ENCODE measurements at places on chromosomes 13 and 19.

GRCh38 chr19:54684527-54684926 lies 21.7 kb downstream of the LILRB4 start:
- DNase-seq = no peak

DNA sequence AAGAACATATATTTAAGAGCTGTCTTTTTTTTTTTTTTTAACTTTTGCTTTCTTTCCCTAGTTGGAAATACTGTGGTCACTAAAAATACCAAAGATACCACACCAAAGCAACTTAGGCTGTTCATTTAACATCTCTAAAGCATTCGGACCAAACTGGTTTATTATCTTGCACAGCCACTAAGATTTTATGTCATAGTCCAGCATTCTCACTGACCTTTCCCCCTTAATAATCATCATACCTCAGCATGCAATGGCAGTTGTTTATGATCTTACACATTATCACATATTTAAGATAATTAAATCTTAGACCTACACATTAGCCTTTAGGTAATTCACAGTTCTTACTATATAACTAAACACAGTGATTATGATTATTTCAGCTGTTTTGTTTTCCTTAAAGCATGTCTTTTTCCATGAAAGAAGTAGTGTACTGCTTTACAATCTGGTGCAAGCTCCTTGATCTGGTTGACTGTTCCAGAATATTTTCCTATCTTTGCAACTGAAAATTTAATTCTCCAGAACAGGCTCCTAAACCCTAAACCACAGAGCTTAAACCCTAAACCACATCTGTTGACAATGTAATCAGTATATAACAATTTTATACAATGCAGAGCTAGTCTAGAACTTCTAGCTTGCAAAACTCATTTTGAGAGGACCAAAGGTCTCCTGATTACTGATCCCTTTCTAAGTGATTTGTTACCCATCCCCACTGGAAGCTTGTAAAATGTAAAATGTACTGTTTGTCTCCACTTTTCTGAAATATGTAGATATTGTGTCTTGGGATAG lies 74.2 kb downstream of the CDK8 start:
- no peak for DNase-seq

DNA sequence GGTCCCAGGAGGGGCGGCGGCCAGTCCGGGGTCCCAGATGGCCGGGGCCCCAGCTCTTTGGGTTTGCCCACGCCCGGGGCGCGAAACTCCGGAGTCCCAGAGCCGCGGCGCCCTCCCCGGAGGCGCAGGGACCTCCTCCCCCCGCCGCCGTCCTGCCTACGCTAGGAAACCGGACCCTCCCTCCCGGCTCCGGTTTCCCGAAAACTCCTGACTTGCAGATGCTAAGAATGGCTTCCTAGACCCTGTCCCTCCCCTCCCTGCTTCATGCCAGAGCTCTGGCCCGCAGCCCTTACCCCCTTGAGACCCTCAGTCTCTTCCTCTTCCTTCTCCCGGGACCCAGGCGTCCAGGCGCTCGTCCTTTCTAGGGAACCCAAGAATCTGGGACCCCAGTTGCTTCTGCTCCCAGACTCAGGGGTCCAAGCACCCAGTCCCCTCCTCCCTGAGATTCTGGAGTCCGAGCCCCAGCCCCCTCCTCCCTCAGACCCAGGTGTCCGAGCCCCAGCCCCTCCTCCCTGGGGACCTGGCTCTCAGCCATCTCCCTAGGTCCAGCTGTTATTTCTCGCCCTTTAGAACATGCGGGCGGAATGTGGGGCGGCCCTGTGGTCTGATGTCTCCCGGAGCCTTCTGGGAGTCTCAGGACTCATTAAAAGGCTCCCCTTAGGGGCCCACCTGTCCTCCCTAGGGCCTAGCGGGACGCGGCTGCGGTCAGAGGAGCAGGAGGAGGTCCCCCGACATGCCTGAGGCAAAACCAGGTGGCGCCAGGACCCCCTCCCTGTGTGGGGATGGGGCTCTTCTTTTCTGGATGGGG lies at the start of gene MYBPC2:
MYBPC2 (plus strand) TSS at position 672 of the 808 bp plus-strand sequence; CDS start at position 734, 62 bp downstream.
- DNase-seq = no peak

DNA sequence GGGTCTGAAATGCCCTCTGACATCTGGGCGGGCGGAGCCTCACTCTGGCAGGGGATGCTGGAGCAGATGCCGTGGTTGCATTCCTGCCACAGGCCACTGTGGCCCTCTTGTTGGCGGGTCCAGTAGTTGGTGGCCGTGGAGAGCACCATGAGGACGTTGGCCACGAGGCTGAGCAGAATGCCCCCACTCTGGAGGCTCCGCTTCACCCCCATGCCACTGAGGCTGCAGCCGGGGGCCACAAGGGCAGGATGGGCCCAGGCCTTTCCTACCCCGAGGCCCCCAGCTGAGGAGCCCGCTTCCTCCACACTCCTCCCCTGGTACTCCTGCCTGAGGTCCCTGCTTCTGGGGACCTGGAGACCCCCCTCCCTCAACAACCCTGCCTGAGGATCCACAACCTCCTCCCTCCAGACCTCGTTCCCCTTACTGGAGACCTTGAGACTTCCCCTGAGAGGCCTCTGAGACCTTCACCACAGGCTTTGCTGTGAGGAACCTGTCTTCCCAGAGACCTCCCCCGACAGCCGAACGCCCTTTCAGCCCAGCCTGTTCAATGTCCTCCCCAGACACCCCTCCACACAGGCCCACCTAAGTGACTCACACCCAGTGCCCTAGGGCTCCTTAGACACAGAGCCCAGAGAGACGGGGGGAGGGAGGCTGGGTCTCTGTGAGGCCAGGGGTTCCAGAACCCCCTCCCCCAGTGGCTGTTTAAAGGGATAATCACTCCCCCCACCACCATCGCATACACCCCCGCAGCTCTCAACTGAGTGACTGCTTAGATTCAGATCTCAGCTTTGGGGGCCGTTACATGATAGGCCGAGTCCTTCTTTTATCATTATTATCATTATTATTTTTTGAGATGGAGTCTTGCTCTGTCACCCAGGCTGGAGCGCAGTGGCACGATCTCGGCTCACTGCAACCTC lies at the start of gene CLDND2:
CLDND2 (minus strand) TSS at position 638 of the 917 bp plus-strand sequence; CDS start at position 212, 426 bp downstream.
- peak; percentile 29 for DNase-seq

DNA sequence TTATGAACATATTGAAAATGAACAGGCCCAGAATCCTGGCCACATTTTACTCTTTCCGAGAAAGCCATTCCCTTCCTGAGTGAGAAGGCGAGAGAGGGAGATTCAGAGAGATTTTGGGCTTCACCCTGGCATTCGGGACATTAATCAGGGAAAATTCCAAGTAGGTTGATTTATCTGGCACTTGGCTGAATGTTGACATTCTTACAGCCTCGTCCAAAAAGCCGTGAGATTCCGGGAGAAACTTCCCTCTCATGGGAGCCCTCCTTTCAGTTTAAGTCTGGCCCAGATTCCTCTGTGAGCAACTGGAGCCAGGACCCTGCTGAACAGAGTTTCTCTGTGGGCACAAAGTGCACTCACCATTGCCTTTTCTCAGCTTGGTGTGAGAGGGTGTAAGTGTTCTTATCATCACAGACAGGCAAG lies 129.2 kb upstream of the PEG3 start:
- DNase-seq = no peak

- DNase-seq = no peak
Observed at GRCh38 chr13:68467160-68467559, 1237.0 kb upstream of the PCDH9 start.

DNA sequence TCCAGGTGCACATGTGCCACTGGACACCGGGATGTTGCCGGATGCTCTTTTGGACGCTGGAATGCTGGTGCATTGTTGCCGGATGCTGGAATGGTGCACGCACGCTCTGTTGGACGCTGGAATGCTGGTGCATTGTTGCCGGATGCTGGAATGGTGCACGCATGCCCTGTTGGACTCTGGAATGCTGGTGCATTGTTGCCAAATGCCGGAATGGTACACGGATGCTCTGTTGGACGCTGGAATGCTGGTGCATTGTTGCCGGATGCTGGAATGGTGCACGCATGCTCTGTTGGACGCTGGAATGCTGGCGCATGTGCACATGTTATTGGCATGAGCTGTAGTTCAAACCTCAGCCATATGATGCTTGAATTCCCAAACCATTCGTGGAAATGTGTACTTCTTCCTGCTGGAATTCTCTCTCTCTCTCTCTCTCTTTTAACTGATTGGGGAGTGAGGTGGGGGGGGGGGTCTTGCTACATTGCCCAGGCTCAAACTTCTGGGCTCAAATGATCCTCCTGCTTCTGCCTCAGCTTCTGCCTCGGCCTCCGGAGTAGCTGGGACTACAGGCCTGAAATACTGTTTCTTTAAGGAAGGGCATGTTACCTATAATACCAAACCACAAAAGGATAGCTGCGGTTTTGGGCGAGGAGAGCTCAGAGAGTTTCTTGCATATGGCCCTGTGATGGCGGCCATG lies 1.2 kb upstream of the MCF2L start:
- no peak for DNase-seq

GRCh38 chr19:47407417-47407774 lies 11.9 kb downstream of the MEIS3 start:
- DNase-seq = no peak

GRCh38 chr13:51583875-51584730 lies at the start of gene WDFY2:
Gene WDFY2 (plus strand): TSS chr13:51584462. CDS start chr13:51584688, 226 bp downstream.
- peak; percentile 99 for DNase-seq

- no peak for DNase-seq
Observed at GRCh38 chr13:95463531-95463930, 89.0 kb upstream of the CLDN10 start.

DNA sequence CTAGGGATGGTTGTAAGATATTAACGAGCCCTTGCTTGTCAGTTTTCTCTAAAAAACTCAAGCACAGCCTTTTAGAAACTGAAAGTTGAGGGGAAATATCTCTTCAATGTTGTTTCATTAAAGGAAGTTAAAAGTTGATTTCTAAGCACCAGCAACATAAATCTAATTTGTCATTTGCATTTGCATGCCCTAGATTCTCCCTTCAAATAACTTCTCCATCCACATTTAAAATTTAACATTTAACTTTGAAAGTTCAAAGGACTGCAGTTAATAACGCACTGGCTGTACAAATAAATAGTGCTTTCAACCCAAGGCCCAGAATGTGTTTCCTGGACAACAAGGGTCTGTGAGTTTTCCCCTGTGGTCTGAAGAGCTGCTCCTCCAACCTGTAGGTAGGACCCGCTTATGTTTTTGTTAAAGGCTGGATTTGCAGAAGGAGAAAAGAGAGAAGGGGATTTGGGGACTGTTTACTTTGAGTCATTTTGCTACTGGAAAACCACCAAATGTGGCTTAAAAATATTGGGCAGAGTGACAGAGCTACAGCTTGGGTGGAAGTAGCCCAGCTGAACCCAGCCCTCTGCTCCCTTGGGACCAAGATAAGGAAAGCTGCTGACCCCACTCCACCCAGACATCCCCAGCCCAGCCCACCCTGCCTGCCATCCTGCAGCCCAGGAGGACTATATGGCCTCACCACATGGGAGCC lies 39.8 kb downstream of the TNFRSF19 start:
- DNase-seq = no peak

DNA sequence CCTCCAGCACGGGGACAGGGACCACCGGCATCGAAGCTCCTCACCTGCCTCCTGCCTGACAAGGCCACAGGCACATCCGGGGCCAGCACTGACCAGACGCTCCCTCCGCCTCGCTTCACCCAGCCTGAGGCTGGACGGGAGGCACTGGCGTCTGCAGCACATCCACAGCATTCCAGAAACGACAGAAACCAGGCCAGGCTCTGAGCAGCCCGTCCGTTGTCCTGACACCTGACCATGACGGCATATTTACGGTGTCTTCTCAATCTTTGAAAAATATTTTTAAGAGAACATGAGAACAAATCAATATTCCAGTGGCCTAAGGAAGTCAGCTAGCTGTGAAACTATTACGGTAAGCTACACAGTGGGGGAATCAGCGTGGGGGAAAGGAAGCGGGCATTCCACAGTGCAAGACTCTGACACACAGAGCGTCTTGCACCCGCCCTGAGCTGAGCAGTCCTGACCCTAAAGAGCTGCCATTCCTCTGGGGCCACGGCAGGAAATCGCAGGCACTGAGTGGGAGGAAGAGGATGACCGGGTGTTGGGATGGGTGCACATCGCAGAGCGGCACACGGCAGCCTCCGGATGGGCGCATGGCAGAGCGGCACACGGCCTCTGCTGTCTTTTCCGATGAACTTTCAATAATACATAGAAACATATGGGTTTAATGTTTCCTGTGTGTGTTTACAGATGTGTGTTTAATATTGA lies 26.8 kb downstream of the RASA3 start:
- DNase-seq = no peak

GRCh38 chr19:46719629-46720502 lies 3.0 kb upstream of the PRKD2 start:
- no peak for DNase-seq

- DNase-seq = no peak
Observed at GRCh38 chr19:3698386-3698950, 1.8 kb downstream of the PIP5K1C start.

GRCh38 chr13:98785405-98785804 lies 32.9 kb upstream of the SLC15A1 start:
- DNase-seq = no peak

DNA sequence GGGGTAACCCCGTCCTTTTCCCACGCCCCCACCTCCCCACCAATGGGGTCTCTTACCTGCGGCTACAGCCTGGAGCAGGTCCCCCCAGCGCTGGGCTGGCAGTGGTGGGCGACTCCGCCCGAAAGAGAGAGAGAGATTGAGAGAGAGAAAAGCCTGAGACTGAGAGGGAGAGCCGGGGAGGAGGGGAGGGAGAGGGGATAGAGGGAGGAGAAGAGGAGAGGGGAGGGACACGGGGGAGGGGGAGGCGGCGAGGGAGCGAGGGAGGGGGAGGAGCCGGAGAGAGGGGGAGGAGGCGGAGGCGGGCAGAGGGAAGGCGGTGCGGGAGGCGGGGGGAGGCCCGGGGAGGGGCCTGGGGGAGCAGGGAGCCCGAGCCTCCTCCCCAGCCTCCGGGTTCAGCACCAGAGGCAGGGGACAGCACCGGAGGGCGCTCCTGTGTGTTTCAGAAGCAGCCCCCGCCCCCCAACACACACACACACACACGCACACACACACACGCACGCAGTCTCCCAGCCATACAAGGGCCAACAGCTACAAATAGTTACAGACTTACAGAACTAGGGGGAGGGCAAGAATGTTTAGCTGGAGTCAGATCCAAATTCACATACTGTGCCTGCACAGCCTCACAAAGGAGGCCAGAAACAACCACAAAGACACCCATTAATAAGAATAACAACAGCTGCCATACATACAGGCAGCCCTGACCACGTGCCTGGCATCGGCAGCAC lies at the start of gene SLC8A2:
SLC8A2 (minus strand) TSS at position 161 of the 725 bp plus-strand sequence. CDS start 5,490 bp downstream, outside the sequence.
- peak; percentile 70 for DNase-seq

DNA sequence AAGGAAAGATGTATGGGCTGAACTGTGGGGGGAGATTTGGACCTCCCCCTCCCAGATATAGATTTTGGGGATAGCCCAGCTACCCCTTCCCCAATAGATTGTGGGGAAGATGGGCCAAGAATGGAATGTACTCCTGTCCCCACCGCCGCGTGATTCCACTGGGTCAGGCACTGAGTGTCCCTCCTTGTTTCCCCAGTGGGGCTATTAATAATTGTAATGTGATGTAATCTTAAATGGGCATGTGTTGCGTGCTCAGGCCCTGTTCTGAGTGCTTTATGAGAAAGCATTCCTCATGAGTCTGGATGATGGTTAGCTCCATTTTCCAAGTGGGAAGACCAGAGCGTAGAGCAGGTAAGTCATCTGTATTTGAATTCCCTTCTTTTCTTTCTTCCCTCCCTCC lies 1.4 kb downstream of the PSMD8 start:
- DNase-seq = no peak

Data from CD4-positive, alpha-beta T cell treated with Interleukin-17A for 1 hour (primary cell).